ENCODE measurements at places on chromosomes 11 and 22. TPM values are rescaled to one million over a fixed set of nuclear protein-coding genes. Genes with fewer than 3 reads are reported as not detected.

Gene CRELD2
- 128 TPM for total RNA-seq

Gene APOL5
- not detected for total RNA-seq

Gene RIN1
- total RNA-seq = 33.5 TPM

Gene POU2AF1
- total RNA-seq = not detected

Gene MED19
- total RNA-seq = 11.0 TPM

Gene SOX6
- 0.28 TPM for total RNA-seq

Gene SEPTIN3
- total RNA-seq = not detected

Gene KMT5B
- total RNA-seq = 26.1 TPM

Gene RELT
- total RNA-seq = 9.0 TPM

Gene GUCD1
- 167 TPM for total RNA-seq

Gene OR2D3
- not detected for total RNA-seq

Gene APOL4
- 0.38 TPM for total RNA-seq

Gene GRM5
- total RNA-seq = under 0.01 TPM

Gene XKR3
- not detected for total RNA-seq

Gene OR8J1
- total RNA-seq = not detected

Gene MAPK8IP2
- under 0.01 TPM for total RNA-seq

Gene CCDC116
- total RNA-seq = 0.19 TPM

Gene OR4D5
- total RNA-seq = not detected

Gene TH
- not detected for total RNA-seq

Gene MRGPRE
- not detected for total RNA-seq

Gene APOA1
- 13.0 TPM for total RNA-seq

Gene KRTAP5-11
- total RNA-seq = not detected

Gene HTR3B
- not detected for total RNA-seq

Gene PATE3
- not detected for total RNA-seq

Gene KCNJ4
- total RNA-seq = not detected

Gene LSP1
- total RNA-seq = 1.3 TPM

Gene ZC3H12C
- total RNA-seq = 16.1 TPM

Gene HBB
- not detected for total RNA-seq

Gene SLC3A2
- total RNA-seq = 149 TPM

Gene BLID
- total RNA-seq = 20.0 TPM

Gene OR51S1
- not detected for total RNA-seq

Gene FAM227A
- total RNA-seq = 1.7 TPM

Gene KBTBD3
- 1.3 TPM for total RNA-seq

Gene ARHGAP1
- 33.3 TPM for total RNA-seq

Gene CHRM4
- under 0.01 TPM for total RNA-seq

Gene OR6T1
- total RNA-seq = not detected

Gene MMP12
- total RNA-seq = not detected

Gene POGLUT3
- 27.2 TPM for total RNA-seq

Gene UPB1
- 0.38 TPM for total RNA-seq

Gene OR56A1
- total RNA-seq = not detected

Gene ZNF408
- 9.0 TPM for total RNA-seq

Gene BCO2
- total RNA-seq = 0.38 TPM

Gene DAGLA
- total RNA-seq = 2.7 TPM

Gene SDHAF2
- total RNA-seq = 38.0 TPM

Gene TSSK2
- not detected for total RNA-seq

Gene LMO1
- 0.19 TPM for total RNA-seq

Gene C22orf42
- not detected for total RNA-seq

Gene MRGPRX3
- not detected for total RNA-seq

Gene APOL3
- 22.0 TPM for total RNA-seq

Gene GLYAT
- total RNA-seq = not detected

Gene SAA2
- total RNA-seq = 1.5 TPM

Gene ALX4
- not detected for total RNA-seq

All from regular cardiac myocyte (primary cell).